ENCODE measurements at places on chromosomes 13 and 19.

- DNase-seq = no peak
Observed at GRCh38 chr19:41456342-41456918, 13.5 kb downstream of the ERICH4 start.

DNA sequence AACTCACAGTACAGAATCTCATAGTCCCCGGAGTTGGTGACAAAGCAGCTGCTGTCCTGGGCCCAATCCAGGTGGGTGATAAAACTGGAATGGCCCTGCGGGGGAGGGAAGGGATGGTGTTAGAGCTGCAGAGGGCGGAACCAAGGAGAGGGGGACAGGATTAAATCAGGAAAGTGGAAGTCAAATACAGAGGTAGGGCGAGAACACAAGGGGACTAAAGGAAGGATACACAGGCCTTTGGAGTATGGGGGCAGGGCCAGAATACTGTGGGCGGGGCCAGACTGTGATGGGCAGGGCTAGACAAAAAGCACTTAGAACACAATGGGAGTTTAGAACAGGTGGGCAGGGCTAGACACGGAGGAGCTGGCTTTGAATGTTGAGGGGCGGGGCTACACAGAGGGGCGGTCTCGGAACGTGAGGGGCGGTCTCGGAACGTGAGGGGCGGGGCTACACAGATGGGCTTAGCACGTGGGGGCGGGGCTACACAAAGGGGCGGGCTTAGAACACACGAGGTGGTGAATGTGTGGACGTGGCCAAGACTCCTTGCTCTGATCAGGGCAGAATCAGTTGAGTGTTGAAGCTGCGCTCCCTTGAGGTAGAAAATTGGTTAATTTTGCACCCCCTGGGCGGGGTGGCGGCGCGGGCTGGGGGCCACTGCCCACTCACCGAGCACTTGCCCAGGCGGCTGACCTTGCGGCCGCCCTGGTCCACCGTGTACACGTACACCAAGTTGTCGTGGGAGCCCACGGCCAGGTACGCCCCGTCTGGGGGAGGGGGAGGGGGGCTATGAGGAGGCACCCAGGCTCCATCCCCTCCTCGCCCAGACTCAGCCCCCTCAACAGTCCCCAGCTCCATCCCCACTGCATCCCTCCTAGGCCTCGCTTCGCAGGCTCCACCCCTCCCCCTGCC is 14.0 kb upstream of the GPR4 start:
- no peak for DNase-seq

DNA sequence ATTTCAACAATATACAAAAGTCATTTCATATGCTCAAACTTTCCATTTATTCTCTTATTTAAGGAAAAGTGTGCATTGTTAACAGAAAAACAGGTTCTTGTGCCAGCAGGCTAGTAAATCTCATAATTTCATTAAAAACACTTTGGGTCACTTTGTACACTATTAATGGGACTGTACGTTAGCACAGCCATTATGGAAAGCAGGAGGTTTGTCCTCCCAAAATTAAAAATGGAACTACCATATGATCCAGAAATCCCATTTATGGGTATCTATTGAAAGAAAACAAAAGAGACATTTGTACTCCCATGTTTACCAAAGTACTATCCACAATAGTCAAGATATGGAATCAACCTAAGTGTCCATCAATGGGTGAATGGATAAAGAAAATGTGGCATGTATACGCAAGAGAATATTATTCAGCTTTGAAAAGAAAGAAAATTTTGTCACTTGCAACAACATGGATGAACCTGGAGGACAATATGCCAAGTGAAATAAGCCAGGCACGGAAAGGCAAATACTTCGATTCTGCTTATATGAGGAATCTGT is 8.4 kb upstream of the SIGLEC6 start:
- no peak for DNase-seq

DNA sequence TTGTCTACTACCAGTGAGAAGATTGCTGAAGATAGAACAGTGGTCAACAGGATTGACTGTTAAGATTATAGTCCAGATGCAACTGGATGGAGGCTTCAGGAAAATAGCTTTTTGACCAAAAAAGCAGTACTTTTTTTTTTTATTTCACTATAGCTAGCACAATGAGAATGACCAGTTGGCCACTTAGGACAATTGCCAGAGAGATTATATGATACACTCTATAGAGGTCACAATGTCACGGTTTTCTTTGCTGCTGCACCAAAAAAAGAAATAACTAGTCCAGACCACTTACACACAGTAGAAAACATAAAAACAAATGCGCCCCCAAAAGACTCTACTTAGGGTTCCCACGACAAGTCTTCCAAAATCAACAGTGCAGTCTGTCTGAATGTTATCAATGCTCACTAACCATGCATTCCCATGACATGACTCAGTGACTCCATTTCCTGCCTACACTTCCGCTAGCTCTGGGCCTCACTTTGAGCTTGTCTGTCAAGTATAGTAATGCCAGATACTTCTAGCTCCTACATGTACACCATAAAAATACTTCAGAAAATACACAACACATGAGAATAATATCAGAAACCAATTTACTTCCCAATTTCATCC is 209.1 kb upstream of the STARD13 start:
- no peak for DNase-seq

GRCh38 chr19:29708554-29709439 is 6.3 kb downstream of the C19orf12 start:
- no peak for DNase-seq

DNA sequence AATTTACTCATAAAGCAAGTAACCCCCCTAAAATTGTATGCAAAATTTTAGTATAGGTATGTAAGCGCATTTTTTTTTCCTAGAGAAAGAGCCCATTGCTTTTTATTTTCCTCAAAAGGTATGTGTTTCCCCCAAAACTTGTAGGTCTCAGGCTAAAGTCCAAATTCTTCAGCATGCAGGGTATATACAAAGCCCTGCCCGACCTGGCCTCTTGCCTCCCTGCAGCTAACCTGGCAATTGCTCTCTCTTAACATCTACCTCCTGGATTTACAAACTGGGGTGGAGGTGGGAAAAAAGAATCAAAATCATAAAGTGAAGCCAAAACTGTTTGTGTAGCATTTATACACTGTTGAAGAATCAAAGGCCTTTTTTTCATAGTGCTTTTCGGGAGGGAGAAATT is 107.8 kb downstream of the KCNRG start:
- no peak for DNase-seq

All from activated naive CD4-positive, alpha-beta T cell treated with anti-CD3 and anti-CD28 coated beads, Interleukin-2, amount 50 U/mL, for 72 hours (primary cell).